Stimulated activated memory B cell treated with anti-CD40 and anti-IgM and Interleukin-4, amounts not matched to agents 10 μg/mL and 1 μg/mL and 100 μg/mL, for 72 hours (primary cell): ENCODE measurements at places on chromosomes 5 and 9.

DNA sequence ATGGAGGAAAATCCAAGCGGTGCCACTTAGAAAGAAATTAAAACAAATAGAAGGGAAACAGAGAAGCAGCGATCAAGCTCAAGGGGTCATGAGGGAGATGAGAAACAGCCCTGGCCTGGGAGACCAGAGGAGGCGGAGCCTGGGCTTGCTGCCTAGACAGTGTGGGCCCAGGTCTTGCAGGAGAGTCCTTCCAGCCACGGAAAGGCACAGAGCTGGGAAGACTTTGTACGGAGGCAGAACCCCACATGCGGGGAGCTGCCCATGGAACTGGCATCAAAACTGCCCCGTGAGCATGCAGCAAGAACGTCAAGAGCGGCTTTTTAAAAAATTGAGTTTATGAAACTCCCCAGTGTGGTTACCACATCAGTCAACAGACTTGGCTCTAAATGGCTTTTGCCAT, 119.4 kb downstream of the IRX1 start:
- no peak for ATAC-seq

- ATAC-seq: no peak
These were observed 434.1 kb downstream of the ZSWIM6 start for GRCh38 chr5:61766141-61766540.

DNA sequence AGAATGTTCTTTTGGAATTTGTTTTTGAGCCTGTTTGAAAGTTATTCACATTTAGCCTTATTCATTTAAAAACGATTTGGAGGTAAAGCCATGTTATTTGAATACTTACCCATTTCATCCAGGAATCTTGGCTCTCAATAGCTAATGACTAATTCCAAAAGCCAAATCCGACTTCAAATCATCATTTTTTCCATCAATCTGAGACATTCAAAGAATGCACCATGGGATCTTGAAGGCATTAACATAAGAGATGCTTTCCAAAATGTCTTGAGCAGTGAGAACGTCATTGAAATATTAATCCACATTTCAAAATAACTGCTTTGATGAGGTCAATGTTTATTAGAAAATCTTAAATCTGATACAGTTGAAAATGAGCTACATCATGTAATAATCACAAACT, 617.0 kb upstream of the RORB start:
- ATAC-seq: no peak

- ATAC-seq: peak; percentile 61
These were observed 71.9 kb upstream of the LARP1 start for GRCh38 chr5:154683101-154683880.

DNA sequence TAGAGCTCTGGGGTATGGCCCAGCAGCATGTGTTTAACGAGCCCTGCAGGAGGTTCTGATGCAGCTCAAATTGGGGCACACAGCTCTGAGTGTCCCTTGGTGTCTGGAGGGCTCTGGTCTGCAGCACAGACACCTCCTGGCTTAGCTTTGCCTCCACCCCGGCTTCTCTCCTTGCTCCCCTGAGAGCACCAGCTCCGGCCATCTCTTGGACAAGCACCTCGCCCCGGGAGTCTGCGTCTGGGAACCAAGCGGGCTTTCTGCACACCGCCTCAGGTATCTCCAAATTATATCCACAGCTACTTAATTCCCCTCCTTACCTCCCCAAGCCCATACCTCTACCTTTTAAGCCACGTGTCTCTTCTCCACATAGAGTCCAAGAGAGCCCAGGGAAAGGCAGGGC, 83.7 kb upstream of the IRX4 start:
- no peak for ATAC-seq

GRCh38 chr9:89755821-89756220, 151.0 kb downstream of the GADD45G start:
- no peak for ATAC-seq

DNA sequence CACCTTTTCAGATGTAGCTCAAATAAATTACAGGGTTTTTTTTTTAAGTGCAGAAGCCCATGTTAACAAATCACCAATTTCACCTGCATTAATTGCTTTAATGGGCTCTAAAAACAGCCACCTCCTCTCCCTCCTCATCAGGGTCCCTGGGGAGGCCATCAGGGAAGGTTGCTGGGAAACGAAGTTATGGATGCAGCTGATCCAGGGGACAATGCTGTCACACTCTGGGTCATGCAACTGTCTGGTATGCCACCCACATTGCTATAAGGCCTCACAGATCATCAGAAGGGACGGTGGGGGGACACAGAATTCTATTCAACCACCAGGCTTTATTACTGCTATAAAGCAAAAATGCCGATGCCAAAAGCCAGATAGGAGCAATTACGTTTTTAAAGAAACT, 9.3 kb downstream of the WHRN start:
- no peak for ATAC-seq

- no peak for ATAC-seq
These were observed 136.9 kb downstream of the OR2K2 start for GRCh38 chr9:111193095-111193494.

DNA sequence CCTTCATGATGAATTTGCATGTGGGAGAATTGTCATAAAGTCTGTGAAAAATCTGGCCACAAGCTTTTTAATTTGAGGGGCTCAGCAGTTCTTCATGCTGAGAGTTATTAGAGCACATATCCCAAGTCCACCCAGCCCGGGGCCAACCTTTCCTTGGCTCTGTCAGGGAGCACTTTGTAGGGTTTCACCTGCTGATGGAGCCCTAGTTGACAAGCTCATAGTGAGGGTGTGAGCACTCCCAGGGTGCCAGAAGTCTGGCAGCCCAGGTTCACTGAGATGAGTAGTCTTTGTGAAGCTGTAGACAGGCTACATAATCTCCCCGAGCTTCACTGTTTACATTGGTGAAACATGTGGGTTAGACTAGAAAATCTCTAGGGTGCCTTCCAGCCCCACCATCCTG, 97.2 kb upstream of the NREP start:
- no peak for ATAC-seq

GRCh38 chr5:170132269-170132975, 26.7 kb downstream of the FOXI1 start:
- no peak for ATAC-seq

DNA sequence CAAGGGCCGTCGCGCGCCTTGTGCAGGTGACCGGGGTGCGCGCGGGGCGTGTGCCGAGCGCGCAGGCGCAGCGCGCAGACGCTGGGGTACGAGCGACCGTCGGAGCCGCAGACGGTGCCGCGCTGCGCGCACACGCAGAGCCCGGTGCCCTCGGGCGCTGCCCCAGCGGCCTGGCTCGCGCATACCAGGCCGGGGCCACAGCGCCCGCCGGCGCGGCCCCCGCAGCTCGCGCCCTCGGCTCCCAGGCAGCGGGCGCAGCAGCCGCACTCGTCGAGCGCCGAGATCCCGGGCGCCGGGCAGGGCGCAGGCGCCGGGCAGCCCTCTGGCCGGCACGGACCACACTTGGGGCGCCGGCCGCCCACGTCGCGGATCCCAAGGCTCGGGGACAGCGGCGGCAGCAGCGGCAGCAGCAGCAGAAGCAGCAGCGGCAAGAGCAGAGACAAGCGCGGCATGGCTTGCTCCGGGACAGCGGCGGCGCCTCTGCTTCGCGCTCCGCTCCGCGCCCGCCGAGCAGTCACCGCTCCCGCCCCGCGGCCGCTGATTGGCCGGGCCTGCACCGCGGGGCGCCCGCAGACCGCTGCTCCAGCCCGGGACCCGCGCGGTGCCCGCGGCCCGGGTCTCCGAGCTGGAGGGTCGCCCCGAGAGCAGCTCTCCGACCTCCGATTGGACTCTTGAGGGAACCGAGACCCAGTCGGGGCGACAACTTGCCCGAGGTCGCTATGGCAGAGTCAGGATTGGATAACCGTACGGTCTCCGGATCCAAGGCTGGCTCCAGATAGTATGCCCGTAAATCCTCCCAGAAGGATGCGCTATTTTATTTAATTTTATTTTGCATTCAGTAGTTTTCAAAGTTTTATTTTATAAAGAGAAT, at the start of gene IGFBPL1:
IGFBPL1 (minus strand) TSS at position 482 of the 871 bp plus-strand sequence; CDS start at position 452, 30 bp downstream.
- peak; percentile 28 for ATAC-seq

GRCh38 chr9:10050016-10050415, 562.8 kb downstream of the PTPRD start:
- ATAC-seq: no peak

DNA sequence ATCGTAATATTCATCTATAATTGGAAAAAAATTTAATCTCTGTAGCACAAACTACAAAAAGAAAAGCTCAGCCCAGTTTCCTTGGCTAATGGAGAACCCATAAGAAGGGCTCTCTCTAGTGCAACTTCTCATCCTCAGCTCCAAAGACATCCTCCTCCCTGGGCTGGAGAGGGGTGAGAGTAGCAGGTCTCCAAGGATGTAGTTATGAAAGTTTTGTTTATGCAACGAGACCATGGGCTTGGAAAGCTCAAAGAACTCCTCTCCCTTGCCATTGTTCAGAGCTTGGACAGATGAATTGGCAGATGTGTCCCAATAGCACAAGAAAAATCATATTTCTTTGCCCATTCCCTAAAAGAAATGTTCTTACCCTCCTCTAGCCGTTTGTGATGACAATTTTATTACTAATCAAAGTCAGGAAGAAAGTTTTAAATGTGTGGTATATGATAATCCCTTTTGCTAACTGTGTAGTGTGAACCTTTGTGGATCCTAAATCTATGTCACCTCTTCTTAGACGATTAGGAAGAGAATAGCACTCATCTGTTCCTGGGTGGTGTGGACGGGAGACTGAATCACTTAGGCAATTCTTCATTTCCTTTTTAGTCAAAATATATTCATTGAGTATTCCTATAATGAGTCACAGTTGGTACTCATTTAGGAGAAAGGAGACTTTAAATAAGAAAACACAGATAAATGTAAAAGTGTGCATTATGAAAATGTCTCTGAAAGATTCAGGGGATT, 52.2 kb downstream of the GARNL3 start:
- no peak for ATAC-seq

DNA sequence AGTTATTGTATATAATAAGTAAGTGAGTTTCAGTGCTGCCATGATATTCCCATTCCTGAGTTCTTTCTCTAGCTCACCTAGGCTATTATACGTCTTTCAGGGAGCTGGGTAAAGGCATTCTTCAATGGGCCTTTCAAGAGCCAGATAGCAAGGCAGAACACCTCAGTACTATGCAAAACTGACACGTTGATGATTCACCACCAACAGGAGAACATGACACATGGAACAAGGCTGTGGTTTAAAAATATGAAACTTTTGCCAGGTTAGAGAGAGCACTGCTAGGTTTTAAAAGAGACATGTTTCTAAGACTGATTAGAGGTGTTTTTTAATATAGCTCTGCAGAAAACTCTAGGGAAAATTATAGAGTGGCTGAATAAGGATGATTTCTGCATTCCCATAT, 95.9 kb downstream of the UGCG start:
- peak; percentile 93 for ATAC-seq

DNA sequence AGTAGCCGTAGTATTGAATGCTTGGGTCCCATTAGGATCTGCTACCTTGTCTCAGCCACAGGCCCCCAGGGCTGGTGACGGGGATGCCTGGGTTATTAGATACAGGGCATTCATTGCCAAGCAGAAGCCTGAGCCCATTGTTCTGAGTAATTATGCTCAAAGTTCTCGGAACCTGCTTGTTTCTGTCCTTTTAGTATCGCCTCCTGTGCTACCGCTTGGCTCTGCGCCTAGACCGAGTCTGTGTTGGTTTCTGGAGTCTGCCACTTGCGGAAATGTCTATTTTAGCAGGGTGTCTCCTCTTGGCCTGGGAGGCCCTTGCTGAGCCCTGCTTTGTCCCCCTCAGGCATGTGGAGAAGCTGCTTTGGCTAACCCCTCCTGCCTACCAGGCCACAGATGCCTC, 506.1 kb downstream of the BNC2 start:
- no peak for ATAC-seq

- ATAC-seq: no peak
These were observed 22.0 kb downstream of the HAVCR2 start for GRCh38 chr5:157086751-157087359.

DNA sequence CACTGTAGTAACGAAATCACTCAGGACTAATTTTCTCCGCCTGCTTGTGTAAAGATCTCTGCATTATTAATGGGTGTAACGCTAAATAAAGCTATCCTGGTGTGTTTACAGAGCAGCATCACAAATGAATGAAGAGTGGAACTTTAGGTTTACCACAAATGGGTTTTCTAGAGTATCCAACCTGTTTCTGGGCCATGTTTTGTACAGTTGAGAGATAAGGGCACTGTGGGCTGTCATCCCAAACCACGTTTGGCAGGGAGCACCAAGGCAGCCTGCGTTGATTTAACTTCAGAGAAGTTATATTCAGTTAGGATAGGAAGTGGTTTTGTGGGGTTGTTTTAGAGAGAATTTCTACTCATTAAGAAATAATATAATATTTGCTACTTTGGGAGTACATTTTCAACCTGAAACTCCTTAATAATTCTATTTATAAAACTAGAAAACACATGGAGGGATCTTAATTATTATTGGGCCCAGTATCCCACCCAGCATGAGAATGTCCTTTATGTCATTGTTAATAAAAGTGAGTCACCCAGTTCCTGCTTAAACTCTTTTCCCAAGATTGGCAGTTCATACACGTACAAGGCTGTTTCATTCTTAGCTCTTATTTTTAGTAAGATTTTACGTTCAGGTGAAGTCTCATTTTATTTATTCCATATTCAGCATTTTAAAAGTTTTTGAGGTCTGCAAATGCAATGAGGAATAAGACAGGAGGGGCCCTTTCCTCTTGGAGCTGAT, 8.0 kb downstream of the KCNN2 start:
- ATAC-seq: no peak

DNA sequence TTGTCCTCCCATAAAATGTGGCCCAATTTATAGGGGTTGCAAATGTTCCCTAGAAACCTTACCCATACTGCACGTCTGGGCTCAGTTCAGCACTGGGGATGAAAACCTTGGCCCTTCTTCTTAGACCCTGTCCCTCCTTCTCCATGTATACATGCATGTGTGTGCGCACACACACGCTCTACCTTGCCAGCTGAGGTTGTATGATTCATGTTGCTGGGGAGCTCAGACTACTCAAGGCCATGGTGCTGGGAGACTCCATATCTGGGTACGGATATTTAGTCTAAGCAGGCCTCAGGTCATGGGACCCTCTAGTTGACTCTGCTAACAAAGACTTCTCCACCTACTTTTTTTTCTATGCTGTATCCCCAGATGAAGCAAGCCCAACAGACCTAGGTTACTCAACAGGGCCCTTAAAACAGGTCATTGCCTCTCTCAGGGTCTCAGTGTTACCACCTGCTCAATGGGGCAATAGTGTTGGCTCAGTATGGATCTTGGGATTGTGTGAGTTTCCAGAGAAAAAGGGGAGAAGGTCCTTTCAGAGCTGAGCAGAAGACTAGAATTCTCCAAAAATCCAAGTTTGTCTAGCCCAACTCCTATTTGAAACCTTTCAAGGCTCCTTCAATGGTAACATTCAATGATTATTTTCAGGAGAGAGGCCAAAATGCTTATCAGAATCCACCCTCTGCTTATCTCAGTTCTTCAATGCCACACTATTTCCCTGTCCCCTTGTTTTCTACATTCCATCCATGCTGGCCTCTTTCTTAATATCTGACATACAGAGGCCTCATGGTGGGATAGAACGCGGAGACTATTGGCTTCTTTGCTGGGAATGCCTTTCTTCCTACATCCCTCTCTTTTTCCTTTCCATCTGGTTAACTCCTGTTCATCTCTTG, 123.6 kb upstream of the PITX1 start:
- ATAC-seq: no peak

- ATAC-seq: no peak
These were observed 45.5 kb downstream of the IRF1 start for GRCh38 chr5:132444841-132445639.
